Stimulated activated CD4-positive, alpha-beta T cell treated with anti-CD3 and anti-CD28 coated beads, Interleukin-1b, Interleukin-23, amount 100 ng/mL, for 1 hour (primary cell): ENCODE measurements at places on chromosomes 12 and 14.

- no peak for DNase-seq
Observed at GRCh38 chr14:99938376-99938775, 126.8 kb upstream of the EVL start.

DNA sequence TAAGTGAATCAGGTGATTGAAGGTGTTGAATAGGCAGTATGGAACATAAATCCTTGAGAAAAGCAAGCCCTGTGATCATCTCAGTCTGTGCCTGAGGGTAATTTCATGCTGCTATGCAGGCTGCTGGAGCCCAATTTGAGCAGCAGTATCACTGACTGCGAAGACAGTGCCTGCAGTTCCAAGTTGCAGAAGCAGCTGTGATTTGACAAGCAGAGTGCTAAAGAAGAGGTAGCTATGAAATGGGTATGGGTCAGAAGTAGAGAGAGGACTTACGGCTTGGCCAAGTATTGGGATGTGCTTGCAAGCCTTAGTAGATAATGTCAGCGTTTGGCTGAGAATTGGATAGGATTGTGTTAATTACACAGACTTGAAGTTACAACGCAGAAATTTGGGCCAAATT, 22.5 kb downstream of the PIK3C2G start:
- no peak for DNase-seq

- no peak for DNase-seq
Observed at GRCh38 chr12:105064564-105065178, 19.6 kb downstream of the ALDH1L2 start.

- no peak for DNase-seq
Observed at GRCh38 chr14:87181288-87181687, 811.7 kb downstream of the GALC start.

DNA sequence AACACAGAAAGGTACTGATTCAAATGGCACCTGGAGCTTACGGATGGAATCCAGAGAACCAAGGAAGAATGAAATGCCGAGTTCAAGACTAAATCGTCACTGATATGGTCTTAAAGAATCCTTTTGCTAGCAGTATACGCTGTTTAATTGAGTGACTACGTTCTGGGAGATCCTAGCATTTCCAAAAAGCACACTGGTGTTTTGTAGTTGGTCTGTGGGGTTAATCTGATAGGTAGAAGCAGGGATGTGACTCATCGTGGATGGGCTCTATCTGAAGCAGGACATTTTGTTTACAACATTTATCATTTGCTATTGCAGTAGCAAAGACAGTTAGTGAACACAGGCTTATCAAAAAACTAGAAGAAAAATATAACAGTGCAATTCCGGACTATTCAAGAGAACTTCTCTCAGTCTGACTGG, 169.2 kb upstream of the HMGA2 start:
- DNase-seq = no peak

GRCh38 chr12:116045150-116045549, 232.3 kb downstream of the MED13L start:
- DNase-seq = no peak

GRCh38 chr12:12823300-12823699, 10.2 kb downstream of the DDX47 start:
- DNase-seq = no peak

GRCh38 chr12:19546611-19547162, 107.4 kb downstream of the AEBP2 start:
- no peak for DNase-seq
